ENCODE measurements at places on chromosomes 16 and 17.

GRCh38 chr17:70168044-70168976 lies 1.0 kb upstream of the KCNJ2 start:
- DNase-seq, result no peak

DNA sequence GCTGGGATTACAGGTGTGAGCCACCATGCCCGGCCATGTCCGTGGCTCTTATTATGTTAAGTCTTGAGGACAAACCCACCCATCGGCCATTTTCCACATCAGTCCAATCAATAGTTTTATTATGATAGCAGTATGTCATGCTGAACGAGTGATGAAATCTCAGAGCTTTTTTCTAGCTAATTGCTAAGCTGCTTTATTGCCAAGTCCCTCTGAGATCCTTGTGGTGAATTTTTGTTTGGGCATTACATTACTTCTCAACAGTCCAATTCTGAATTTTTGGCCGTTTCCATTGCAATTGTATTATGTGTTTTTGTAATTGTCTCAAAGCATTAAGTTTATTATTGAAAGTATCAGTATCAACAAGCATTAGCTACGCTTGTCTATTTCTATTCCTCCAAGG lies 10.9 kb downstream of the RNF112 start:
- DNase-seq, result no peak

GRCh38 chr17:45131616-45132319 lies 547 bp downstream of the PLCD3 start:
- DNase-seq, result no peak

DNA sequence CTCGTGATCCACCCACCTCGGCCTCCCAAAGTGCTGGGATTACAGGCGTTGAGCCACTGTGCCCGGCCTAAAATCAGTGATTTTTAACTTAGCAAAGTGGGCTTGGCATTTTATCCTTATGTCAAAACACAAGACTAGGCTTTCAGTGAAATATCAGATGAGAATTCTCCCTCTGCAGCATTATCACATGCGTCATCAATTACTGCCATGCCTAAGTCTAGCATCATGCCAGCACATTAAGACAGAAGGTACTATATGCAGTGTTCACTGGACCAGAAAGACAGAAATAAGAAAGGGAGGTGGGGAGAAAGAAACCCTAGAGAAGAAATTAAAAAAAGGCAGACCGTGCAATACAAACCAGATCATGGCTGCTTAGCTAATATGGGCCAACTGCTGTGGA lies 29.8 kb downstream of the GPATCH8 start:
- no peak for DNase-seq

DNA sequence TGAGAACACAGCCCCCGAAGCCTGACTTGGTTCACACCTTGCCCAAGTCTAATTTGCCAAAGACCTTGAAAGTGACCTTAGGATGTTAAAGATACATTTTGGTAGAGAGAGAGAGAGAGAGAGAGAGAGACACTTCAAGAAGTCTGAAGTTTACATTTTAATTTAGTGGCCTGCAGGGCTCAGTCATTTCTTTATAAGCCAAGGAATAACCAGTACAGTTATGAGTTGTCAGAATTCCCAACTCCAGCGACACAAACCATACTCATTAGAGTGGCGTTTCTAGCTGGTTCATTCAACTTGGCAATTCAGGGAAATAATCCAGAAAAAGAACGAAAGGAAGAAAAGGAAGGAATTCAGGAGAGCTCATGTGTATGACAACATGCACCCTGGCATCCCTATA lies 204.1 kb downstream of the CCDC182 start:
- DNase-seq, result no peak

GRCh38 chr17:79797492-79798298 lies 818 bp upstream of the CBX8 start:
- peak; percentile 52 for DNase-seq

- DNase-seq, result no peak
Observed at GRCh38 chr17:9487406-9487805, 88.2 kb downstream of the STX8 start.

GRCh38 chr17:49514071-49514721 lies 19.1 kb downstream of the NGFR start:
- no peak for DNase-seq

GRCh38 chr17:47742319-47743181 lies 9.5 kb downstream of the TBX21 start:
- DNase-seq, result no peak

DNA sequence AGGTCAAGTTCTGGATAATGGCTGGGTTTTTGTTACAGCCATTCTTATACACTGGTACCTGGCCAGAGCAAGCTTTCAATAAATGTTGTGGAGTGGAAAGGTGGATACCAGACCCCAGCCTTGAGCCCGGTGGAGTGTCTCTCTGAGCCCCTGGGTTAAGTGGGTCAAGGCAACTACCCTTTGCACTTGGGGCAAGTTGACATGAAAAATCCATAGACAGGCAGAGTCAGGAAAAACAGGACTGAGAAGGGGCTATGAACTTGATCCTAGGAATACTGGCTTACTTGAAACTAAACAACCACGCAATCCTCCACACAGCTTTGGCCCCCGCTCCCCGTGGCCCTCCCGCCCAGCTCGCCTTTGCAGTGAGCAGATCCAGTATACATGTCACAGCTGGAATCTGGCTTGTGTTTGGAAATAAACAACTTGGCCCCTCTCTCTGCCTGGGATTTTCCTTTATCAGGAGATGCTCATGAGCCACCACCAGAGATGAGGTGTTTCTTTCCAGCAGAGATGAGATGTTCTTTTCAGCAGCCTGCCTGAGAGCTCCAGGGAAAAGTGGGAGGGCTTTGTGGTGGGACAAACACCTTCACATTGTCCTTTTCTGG lies 65.9 kb downstream of the KSR1 start:
- no peak for DNase-seq

GRCh38 chr16:68251832-68252231 lies 6.7 kb downstream of the PLA2G15 start:
- no peak for DNase-seq

- no peak for DNase-seq
Observed at GRCh38 chr17:1367351-1367745, 32.7 kb downstream of the YWHAE start.

DNA sequence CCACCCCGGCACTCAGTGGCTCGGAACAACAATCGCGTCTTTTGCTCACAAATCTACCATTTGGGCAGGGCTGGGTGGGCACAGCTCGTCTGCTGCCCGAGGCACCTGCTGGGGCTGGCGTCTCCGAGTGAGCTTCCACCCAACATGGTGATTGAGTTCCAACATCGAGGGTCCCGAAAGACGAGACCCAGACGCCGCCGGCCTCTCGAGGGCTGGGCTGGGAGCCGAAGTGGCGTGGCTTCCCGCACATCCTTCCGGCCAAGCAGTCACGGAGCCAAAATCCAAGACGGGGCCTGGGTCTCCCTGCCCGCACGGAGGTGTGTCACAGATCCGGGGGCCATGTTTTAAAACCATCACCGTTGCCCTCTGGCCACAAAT lies 7.5 kb upstream of the ZFPM1 start:
- no peak for DNase-seq

DNA sequence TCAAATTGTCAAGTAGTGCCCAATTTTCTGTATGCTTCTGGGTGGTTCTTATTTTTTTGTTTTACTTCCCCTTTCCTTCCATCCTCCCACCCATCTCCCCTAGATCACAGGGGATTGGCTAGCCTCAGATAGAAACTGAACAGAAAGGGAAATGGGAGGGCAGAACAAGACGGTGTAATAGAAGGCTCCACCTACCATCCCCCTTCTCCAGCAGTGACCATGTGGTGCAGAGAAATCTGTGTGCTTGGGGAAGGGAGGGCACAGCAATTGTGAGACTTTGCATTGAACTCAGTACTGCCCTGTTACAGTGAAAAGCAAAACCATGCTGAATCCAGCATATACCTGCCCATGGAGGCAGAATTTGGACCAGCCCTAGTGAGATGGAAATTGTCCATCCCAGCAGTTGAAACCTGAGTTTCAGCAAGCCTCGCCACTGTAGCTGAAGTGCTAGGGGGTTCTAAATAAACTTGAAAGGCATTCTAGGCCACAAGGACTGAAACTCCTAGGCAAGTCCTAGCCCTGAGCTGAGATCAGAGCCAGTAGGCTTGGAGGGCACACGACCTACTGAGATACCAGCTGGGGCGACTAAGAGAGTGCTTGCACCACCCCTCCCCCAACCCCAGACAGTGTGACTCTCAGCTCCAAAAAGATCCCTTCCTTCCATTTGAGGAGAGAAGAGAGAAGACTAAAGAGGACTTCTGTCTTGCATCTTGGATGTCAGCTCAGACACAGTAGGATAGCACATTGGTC lies 5.2 kb downstream of the SLFN11 start:
- no peak for DNase-seq

DNA sequence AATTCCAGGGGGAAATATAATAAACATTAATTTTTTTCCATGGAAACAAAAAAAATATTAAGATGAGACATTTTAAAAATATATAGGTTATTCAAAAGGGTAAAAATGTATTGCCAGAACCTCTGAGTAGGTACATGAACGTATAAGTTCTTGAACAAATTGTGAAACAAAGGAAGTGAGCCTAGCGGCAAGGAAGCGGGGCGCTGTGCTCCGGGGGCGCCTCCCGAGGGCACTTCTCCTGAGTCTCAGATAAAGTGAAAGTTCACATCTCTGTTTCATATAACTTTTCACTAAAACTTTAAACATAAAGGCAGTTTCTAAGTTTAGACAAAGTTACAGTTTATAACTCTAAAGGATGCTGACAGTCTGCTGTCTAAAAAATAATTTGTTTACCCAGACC lies 52.3 kb downstream of the TNRC6C start:
- no peak for DNase-seq

GRCh38 chr17:37546302-37546701 lies 56.6 kb downstream of the DUSP14 start:
- DNase-seq, result no peak

- DNase-seq, result no peak
Observed at GRCh38 chr17:6474906-6475305, 30.7 kb downstream of the PIMREG start.

DNA sequence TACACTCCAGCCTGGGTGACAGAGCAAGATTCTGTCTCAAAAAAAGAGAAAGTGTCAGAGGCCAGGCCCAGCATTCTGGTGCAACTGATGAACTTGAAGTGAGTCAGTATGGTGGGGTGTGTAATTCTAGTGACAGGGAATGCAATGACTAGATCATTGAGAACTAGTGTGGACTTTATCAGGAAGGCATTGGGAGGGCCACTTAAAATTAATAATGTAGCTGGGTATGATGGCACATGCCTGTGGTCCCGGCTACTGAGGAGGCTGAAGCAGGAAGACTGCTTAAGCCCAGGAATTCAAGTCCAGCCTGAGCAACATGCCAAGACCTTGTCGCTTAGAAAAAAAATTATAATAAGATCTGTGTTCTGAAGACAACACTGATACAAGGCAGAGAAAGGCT lies 90.8 kb downstream of the STX8 start:
- DNase-seq, result no peak

DNA sequence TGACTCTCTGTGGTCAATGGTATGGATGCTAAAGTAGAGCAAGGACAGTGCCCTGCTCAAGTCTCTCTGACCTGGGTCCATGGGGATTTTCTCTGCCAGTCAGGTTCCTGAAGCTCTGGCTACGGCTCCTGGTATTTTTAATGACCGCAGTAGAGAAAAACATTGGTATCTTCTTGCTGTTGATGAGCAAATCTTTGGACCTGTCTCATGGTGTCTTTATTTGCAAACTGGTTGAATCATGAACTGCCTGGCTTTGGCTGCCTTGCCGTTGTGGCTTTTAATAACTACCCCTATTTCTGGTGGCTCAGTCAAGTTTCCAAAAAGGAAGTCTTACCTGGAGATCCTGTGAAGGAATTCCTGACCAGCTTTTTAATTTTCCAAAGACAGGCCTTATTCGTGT lies 8.7 kb downstream of the FAM234A start:
- DNase-seq, result no peak

GRCh38 chr17:27552276-27552732 lies 78.7 kb upstream of the LGALS9 start:
- DNase-seq, result no peak

DNA sequence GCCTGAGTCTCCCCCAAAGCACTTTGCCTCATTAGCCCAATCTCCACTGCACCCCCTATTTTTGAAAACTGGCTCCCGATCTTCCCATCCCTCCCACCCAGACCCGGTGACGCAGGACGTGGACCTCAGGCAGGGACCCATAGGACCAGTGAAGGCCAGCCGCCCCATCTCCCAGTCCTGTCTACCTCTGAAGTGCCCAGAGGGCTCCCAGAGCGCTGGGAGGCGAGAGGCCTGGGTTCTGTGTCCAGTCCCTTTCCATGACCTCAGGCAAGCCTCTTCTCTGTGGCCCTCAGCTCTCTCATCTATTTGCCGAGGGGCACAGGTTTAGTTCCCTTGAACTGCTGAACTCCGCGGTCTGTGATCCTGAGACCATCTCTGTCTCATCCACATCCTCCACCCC lies 714 bp downstream of the TNS4 start:
- no peak for DNase-seq

GRCh38 chr16:19393226-19394111 lies 24.2 kb upstream of the TMC5 start:
- DNase-seq, result no peak

GRCh38 chr17:78573955-78574354 lies 3.2 kb downstream of the DNAH17 start:
- no peak for DNase-seq

- no peak for DNase-seq
Observed at GRCh38 chr16:76816475-76816874, 374.5 kb upstream of the MON1B start.

GRCh38 chr17:79600681-79601131 lies 10.1 kb downstream of the RBFOX3 start:
- DNase-seq, result no peak

- no peak for DNase-seq
Observed at GRCh38 chr17:21228845-21229244, 14.9 kb upstream of the TMEM11 start.

GRCh38 chr17:305090-305976 lies 47.3 kb downstream of the RPH3AL start:
- DNase-seq, result no peak

- DNase-seq, result peak; percentile 8
Observed at GRCh38 chr17:37791447-37792399, 46.9 kb upstream of the HNF1B start.

DNA sequence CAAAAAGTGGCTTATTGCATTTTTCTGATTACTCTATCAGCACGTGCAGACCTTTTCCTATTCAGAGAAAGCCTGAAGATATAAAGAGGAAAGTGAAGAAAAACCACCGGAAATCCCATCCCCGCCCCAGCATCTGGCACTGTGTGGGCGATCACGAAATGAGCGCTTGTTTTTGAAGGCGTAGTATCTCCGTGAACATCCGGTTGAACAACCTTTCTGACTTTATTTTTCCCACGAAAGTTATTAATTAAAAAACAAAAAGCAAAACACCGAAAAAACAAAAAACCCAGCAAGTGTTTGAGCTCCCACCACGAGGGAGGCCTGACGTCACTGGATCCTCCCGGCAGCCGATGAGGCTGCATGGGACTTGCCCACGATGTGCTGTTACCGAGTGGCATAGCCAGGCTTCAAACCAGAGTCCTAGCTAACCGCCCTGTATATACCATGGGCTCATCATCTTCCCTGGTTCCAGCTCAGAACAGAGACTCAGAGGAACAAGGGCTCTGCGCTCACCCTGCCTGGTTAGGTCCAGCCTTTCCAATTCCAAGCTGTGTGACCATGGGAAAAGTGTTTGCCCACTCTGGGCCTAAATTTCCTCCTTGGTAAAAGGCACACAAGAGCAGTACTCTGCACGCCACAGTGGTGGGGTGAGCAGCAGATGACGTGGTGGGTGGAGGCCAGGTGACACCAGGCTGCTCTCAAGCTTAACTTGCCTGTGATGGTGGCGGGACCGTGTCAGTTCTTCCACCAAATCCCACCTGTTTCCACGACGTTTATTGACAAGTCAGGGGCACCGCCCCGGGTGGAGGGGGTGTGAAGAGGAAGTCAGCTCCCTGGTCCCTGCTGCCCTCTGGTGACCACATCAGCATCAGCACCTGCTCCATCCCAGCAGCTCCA lies 34.3 kb upstream of the IL21R start:
- no peak for DNase-seq

All from NCI-H187 (cell line).